H1 (cell line): ENCODE measurements at places on chromosomes 11 and 22.

DNA sequence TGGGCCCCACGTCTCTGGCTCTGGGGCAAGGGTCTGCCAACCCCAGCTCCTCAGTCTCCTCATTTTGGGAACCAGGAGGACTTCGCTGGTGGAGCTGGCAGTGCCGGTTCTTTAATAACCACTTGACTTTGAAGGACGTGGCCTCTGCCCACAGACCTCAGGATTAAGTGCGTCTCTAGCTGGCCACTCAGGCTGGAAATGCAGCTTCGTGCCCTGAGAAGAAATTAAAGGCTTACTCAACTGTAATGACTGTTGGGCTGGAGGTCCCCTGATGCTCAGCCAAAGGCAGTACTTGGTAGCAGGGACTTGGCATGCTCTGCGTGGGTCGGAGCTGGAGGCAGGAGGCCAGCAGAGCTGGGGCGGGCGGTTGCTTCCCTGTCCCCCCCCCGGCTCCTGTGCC is 16.7 kb upstream of the PARVG start:
- DNase-seq: no peak

GRCh38 chr11:75813124-75813523 is 1.9 kb upstream of the UVRAG start:
- DNase-seq: no peak

DNA sequence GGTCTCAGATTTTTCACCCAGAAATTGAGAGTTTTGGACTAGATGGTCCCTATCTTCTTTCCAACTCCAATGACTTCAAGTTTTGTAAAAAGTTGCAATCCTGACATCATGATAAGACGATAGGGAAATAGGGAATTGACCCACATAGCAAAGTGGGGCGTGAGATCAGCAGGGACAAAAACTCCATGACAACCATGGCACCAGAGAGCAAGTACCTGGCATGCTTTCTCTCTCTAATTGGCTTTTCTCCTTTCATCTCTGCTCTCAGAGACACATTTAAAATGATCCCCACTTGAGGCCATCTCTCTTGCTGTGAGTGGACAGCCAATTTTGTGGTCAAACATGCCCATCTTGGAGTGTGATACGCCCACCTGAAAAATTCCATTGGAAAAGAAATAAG is at the start of gene OR5AN1:
TSS of gene OR5AN1 (plus strand) at position 301 of the 400 bp plus-strand sequence. CDS start 5,564 bp downstream, outside the sequence.
- no peak for DNase-seq

DNA sequence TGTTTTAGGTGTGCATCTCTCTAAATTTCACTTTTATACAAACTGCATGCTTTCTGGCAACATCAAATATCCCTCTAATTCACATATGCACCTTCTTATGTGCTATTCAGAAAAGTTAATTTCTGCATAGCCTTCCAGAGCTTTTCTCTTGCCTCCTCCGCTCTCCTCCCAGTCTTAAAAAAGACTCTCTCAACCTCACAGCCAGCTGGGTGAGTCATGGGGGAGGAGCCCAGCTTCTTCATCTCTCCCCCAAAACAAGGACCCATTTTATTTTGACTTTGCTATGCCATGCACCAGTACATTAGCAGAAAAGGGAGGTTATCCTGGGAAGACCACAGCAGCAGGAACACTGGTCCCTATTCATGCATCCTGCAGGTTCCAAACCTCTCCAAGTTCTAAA is 234.4 kb downstream of the KCNA4 start:
- no peak for DNase-seq

DNA sequence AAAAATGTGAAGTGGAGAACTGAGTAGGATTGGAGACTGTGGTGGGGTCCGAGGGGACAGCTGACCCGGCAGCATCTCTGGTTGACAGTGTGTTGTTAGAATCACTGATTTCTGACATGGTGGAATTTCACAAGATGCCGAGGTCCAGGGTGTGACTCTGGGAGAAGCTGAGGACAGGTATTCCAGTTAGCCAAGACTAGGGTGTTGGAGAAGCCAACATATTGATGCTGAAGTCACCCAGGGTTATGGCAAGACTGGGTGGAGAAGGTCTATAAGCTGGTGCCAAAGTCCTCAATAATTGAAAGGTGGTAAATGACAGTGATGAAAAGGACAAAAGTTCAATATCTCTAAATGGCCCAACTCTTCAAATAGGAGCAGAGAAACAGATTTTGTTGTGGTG is 86.1 kb downstream of the ME3 start:
- no peak for DNase-seq

DNA sequence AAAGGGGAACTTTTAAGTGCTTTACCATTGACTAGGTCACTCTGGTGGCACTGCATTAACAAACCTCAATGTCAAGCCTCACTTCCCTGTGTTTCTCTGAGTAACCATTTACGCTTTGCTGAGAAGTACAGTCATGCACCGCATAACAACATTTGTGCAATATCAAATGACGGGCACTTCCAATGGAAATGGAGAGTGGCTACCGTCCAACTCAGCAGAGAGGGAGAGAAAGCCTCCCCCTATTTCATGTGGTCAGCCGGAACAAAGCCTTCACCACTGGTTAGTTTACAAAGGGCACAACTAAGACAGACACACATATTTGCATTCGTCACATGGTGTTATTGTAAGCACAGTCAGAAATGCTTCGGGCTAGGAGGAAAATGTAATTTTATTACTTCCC is 117.3 kb downstream of the RASSF10 start:
- no peak for DNase-seq

DNA sequence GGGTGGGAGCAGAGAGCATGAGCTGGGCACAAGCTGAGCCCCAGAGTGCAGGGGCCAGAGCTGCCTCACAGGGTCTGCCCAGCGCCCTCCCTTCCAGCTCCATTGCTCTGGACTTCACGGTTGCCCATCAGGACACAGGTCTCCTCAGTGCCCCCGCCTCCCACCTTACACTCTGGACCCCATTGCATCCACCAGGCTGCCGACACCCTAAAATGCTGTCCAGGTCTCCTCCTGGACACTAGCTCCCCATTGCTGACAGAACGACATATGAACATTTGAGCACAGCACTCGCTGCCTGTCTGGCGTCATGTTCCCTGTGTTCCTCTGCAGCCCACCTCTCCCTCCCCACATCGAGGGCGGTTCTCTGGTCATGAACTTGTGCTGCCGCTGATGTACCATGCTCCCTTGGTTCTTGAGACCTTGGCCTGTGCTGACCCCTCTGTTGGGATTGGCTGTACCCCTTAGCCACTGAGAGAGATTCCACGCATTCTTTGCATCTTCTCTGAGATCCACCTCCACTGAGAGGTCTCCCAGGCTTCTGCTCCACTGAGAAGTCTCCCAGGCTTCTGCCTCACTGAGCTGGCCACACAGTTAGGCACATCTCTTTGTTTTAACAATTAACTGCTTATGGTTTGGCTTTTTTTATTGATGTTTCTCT is 34.2 kb upstream of the NECTIN1 start:
- DNase-seq: no peak

DNA sequence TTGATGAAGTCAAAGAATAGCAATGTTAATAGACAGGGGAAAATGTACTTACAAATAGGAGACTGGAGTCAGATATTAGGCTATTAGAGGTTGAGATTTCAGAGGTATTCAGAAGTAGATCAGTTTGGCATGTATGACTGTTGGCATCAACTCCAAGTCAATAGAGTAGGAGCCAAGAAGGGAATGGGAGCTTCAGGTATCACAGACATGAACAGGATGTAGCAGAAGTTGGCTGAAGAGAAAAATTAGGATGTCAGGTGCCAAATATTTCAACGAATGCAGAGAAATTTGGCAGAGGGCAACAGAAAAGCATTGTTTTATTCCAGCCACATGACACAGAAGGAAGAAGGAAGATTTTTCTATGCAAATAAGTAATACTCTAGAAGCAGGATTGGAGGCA is 69.7 kb downstream of the GLYATL1 start:
- no peak for DNase-seq
